ENCODE measurements at places on chromosomes 5 and 9. TPM values are rescaled to one million over a fixed set of nuclear protein-coding genes. Genes with fewer than 3 reads are reported as not detected.

LHX3 gene
- 0.11 TPM for total RNA-seq

- DNase-seq: peak; percentile 31
These were observed 427.8 kb downstream of the KDM4C start for GRCh38 chr9:7185612-7186011.

STK32A gene
- total RNA-seq: 3.0 TPM

- no peak for DNase-seq
These were observed 159.1 kb downstream of the PAX5 start for GRCh38 chr9:36874921-36875320.

GRCh38 chr9:136143215-136144001, 24.7 kb upstream of the TMEM250 start:
- DNase-seq: peak; percentile 80

DNA sequence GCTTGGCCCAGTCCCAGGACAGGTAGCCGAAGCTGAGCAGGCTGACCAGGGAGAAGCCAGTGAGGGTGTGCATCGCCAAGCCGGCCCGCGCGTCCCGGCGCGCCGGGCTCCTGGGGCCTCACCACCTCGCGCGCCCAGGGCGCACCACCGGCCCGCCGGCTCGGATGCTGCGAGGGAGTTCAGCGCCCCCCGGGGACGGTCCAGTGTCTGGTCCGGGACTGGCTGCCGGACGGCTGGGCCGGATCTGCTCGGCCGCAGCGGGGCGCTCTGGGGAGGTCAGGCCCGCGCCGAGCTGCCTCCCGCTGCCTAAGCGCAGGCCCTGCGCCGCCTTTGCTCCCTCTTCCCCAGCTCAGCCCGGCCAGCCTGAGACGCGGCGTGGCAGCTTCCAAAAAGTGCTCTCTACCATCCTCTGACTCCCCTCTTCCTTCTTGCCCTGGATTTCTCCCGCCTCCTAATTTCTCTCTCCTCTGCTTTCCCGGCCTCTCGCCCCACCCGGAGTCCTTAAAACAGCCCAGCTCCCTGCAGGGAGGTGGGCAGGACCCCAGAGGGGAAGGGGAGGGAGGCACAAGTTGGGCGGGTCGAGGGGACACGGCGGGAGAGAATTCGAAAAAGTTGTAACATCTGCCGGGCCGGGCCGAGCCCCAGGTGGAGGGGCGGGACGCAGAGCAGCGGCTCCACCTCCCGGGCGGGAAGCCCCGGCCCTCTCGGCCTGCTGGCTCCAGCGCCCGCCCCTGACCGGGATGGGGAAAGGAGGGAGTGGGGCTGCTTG, at the start of gene ARSI:
Gene ARSI, minus strand, starts transcription at position 605 of the 769 bp plus-strand sequence. Its CDS starts 532 bp downstream, at position 73.
- peak; percentile 88 for DNase-seq

DNA sequence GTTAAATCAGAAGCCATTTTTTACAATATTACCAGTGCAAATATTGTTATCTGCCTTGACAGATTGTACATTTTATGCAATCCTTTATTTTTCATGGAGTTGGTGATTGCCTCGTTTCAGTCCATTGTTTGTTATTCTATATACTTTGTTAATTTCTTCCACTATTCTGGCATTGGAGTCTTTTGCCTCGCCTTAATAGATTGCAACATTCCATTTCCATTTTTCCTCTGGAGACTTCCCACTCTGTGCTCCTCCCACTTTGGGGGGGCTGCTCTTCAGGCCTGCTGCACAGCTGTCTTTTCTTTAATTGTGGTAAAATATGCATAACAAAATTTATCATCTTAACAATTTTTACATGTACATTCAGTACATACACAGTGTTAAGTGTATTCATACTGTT, 4.4 kb upstream of the DCAF10 start:
- DNase-seq: no peak

ADAM19 gene
- 19.2 TPM for total RNA-seq

All from WTC11 (cell line).